ENCODE measurements at places on chromosomes 12 and 14. TPM values are rescaled to one million over a fixed set of nuclear protein-coding genes. Genes with fewer than 3 reads are reported as not detected.

The TMEM119 gene
- 15.8 TPM for total RNA-seq

GRCh38 chr14:37813732-37814131 lies 218.3 kb downstream of the TTC6 start:
- H3K4me3 ChIP-seq = no peak overlapping the region
- H3K36me3 ChIP-seq = no peaks in the 10 kb centered on the region
- H3K27me3 ChIP-seq = no peaks in the 10 kb centered on the region
- H3K4me1 ChIP-seq = no peaks in the 10 kb centered on the region
- H3K27ac ChIP-seq = no peak overlapping the region
- no peak for DNase-seq

DNA sequence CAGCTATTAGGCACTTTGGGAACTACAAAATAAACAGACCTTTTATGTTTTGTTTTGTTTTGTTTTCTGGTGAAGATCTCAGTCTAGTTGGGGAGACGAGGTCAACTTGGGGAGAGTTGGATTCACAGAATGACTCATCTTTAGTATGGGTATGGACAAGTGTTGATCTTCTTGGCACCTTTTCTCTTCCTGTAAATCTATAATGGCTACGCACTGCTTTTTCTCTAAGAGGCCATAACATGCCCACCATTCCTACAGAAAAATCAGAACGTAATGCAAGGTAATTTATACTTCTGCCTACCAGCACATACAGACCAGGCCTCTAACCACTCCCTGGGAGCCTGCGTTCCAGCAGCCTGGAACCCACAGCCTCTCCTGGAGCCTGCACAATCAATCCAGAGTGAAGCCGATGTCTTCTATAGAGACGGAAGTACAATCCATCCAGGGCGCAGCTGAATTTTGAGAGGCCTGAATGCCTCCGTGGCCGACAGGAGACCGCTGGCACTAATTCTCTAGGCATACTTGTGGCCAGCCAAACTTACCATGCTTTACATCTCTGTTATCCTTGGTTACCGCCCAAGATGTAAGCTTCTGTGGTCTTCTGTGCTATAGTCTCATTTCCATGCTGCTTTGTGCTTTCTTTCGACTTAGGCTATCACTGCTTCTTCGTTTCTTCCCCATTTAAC lies 717 bp downstream of the PPHLN1 start:
- peak; percentile 48 for DNase-seq
- peak overlapping the region; percentile 98 for H3K4me3 ChIP-seq
- H3K27me3 ChIP-seq = no peaks in the 10 kb centered on the region
- H3K4me1 ChIP-seq = peaks cover 15% of the 10 kb centered on the region
- peaks cover 4% of the 10 kb centered on the region for H3K36me3 ChIP-seq

The NUAK1 gene
- total RNA-seq = 28.8 TPM

- no peak overlapping the region for H3K4me3 ChIP-seq
- no peaks in the 10 kb centered on the region for H3K36me3 ChIP-seq
- no peaks in the 10 kb centered on the region for H3K4me1 ChIP-seq
- no peaks in the 10 kb centered on the region for H3K27me3 ChIP-seq
Measured at GRCh38 chr12:78579846-78580245, 284.7 kb upstream of the SYT1 start.

GRCh38 chr12:81963636-81964035 lies 204.5 kb upstream of the PPFIA2 start:
- no peak for DNase-seq
- no peaks in the 10 kb centered on the region for H3K4me1 ChIP-seq
- no peak overlapping the region for H3K27ac ChIP-seq
- no peaks in the 10 kb centered on the region for H3K36me3 ChIP-seq
- H3K4me3 ChIP-seq = no peak overlapping the region

- no peaks in the 10 kb centered on the region for H3K36me3 ChIP-seq
- DNase-seq = no peak
- H3K27me3 ChIP-seq = no peaks in the 10 kb centered on the region
- H3K4me1 ChIP-seq = no peaks in the 10 kb centered on the region
- no peak overlapping the region for H3K4me3 ChIP-seq
Measured at GRCh38 chr12:9332564-9332963, 124.4 kb upstream of the PZP start.

Measured in kidney (tissue), 22 donors.